Ascending aorta (tissue), 2 donors: ENCODE measurements at places on chromosomes 11 and 22. TPM values are rescaled to one million over a fixed set of nuclear protein-coding genes. Genes with fewer than 3 reads are reported as not detected.

DNA sequence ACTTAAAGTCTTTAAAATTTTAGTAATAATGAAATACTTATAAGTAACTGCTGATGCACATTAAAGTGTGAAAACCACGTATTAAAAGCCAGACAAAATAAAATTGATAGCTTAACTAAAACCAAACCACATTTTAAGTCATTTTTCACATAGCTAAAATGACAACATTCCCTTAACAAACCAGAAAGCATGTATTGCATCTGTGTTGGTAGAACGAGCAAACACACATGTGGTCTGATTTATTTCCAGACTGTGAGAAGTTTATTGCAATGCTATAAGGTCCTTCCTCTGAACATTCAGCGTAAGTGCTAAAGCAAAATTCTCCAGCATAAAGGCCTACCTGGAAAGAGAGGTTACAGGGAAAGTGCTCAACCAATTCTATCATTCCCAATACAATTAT lies 57.8 kb downstream of the ARHGAP20 start:
- no peaks in the 10 kb centered on the region for H3K4me1 ChIP-seq
- no peaks in the 10 kb centered on the region for H3K36me3 ChIP-seq
- DNase-seq, result no peak
- H3K27ac ChIP-seq, result no peak overlapping the region

DNA sequence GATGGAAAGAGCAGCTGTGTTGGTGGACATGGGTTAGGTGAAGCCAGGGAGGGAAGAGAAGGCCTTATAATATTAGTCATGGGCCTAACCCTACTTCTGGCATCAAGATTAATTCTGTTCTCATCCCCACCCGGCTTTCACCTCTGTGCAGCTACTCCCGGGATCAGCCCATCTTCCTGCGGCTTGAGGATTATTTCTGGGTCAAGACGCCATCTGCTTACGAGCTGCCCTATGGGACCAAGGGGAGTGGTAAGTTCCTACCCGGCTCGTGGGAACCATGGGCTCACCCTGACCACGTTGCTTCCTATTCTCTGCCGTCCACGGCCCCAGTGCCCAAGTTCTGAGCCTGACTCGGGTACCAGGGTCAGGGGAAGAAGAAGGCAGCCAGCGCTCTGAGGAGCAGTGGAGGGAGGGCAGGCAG lies 51.6 kb downstream of the ST3GAL4 start:
- DNase-seq, result no peak
- H3K27me3 ChIP-seq, result no peaks in the 10 kb centered on the region
- H3K4me3 ChIP-seq, result no peak overlapping the region
- H3K36me3 ChIP-seq, result peaks cover 24% of the 10 kb centered on the region
- no peak overlapping the region for H3K27ac ChIP-seq
- no peaks in the 10 kb centered on the region for H3K4me1 ChIP-seq

DNA sequence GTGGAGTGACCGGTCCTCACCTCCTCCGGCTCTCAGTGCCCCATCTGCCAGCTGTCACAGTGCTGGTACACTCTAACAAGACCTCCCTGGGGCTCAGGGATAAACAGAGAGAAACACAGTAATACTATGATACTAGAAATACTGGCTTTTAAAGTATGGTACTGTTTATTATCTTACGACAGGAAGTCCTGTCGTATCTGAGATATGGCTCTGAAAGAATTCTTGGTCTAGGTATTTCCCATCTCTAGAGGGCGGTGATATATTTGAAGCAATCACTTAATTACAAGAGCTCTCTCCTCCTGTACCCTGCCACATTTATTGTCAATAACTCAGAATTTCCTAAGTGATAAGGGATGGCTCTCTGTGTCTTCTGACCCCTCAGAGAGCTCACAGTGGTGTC lies 119.1 kb downstream of the RRM1 start:
- H3K27ac ChIP-seq, result no peak overlapping the region
- no peak overlapping the region for H3K4me3 ChIP-seq
- H3K4me1 ChIP-seq, result no peaks in the 10 kb centered on the region
- no peak for DNase-seq

DNA sequence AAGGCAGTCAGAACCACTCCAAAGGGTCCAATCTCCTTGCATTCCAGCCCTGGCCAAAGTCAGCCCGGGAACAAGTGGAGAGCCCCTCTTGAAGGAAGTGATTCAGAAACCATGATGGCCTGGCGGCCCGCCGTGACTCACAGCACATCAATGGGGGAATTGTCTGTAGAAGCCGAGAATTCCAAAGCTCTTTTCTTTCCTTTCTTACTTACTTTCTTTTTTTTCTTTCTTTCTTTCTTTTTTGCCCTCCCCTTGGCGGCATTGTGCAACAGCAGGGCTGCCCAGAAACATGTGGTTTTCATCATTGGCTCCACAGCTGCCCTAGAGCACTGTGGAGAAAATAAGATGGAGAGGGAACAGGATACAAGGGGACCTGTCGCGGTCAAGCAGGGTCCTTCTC lies 140.2 kb upstream of the TIMP3 start:
- DNase-seq, result no peak
- no peaks in the 10 kb centered on the region for H3K4me1 ChIP-seq
- no peaks in the 10 kb centered on the region for H3K36me3 ChIP-seq
- no peaks in the 10 kb centered on the region for H3K27me3 ChIP-seq

DNA sequence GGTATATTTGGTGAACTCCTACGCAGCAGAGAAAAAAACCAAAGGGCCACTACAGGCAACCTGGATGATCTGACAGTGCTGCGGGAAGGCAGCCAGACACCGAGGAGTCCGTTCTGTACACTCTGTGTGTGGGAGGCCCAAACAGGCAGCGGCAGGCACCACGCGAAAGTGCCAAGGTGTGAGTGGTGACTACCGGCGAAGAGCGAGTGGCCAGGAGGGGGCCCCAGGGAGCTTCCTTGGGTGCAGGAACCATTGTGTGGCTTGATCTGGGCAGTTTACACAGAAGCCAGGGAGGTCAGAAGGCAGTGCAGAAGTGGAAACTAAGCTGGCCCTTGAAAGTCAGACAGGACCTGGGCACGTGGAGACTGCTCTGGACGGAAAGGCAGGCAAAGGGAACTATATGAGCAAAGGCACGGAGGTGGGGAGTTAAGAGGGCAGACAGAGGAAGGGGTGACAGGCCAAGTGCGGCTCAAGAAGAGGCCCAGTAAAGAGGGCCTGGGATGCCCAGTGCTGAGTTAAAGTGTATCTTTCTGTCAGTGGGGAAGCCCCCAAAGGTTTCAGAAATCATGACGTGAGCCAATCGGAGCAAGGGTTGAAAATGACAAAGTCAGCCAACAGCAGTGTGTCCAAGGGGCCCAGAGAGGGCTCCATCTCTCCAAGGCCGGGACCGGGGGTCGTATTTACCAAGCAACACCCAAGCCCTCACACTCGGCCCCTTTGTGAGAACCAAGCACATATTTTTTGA lies 10.6 kb downstream of the TMEM184B start:
- H3K36me3 ChIP-seq, result no peaks in the 10 kb centered on the region
- H3K27me3 ChIP-seq, result no peaks in the 10 kb centered on the region
- H3K4me3 ChIP-seq, result no peak overlapping the region
- no peak for DNase-seq
- H3K27ac ChIP-seq, result peak overlapping the region; percentile 88
- peaks cover 48% of the 10 kb centered on the region for H3K4me1 ChIP-seq

DNA sequence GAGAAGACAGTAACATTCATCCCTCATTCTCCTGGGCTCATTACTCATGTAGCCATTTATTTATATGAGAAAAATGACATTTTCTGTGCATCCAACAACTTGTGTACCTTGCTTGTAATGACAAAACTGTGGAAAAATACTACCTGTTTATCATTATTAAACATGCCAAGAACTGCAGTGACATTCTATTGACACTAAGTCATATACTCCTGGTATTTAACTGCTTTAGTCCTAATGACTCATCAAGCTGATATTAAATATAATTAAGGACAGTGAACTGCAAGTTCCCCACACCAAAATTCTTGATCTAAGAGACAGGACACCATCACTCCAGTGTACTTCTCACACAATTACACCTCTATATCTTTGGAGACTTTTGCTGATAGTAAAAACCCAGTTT lies 1328.7 kb upstream of the RAG2 start:
- no peaks in the 10 kb centered on the region for H3K36me3 ChIP-seq
- H3K4me1 ChIP-seq, result no peaks in the 10 kb centered on the region
- H3K27me3 ChIP-seq, result no peaks in the 10 kb centered on the region
- H3K27ac ChIP-seq, result no peak overlapping the region
- DNase-seq, result no peak

DNA sequence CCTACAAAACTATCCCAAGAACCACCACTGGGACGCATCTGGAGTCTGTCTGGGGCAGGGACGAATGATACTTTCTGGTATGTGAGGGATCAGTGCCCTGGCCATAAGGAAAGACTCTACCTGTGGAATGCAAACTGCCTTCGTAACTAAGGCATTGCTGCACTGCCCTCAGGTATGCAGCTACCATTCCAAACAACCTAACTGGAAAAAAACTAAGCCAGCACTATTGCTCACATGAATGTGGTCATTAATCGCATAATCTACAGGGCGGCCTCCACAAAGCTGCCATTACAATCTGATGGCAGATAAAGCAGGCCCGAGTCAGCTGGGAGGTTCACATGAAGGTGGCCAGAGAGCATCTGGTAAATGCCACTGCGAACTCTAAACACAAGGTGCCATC lies 3.9 kb downstream of the PACSIN2 start:
- no peak overlapping the region for H3K4me3 ChIP-seq
- no peaks in the 10 kb centered on the region for H3K36me3 ChIP-seq
- no peaks in the 10 kb centered on the region for H3K27me3 ChIP-seq
- DNase-seq, result no peak
- no peak overlapping the region for H3K27ac ChIP-seq

MYOD1 gene
- total RNA-seq, result not detected

ROBO4 gene
- 51.5 TPM for total RNA-seq

DNA sequence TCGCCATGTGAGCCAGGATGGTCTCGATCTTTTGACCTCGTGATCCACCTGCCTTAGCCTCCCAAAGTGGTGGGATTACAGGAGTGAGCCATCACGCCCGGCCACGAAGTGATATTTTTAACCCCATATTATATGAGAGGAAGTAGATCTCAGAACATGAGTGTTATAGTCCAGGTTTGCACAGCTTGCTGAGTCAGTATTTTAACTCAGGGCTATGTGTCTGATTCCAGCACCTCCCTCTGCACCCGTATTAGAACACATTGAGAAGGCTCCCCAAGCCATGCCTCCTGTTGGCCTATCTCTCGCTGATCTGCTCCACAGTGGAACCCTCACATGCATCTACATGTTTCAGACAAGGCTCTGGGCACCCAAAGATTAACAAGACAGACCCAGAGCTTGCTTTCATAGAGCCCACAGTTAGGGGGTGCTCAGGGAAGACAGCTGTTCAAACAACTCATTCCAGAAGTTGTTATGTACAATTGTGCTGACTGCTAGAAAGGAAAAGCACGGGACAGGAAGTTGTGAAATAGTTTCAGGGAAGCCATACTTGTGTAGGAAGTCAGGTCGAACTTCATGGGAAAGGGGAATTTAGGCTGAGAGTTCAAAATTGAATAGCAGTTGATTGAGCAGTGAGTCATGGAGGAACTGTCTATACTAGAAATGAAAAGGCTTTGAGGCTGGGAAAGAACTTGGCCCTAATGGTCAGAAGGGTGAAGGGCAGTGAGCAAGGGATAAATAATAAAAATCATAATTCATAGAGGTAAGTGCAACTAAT lies 49.3 kb upstream of the CLPB start:
- H3K27me3 ChIP-seq, result no peaks in the 10 kb centered on the region
- no peak for DNase-seq
- H3K36me3 ChIP-seq, result no peaks in the 10 kb centered on the region
- H3K4me3 ChIP-seq, result no peak overlapping the region
- no peaks in the 10 kb centered on the region for H3K4me1 ChIP-seq
